ENCODE measurements at places on chromosomes 5 and 9.

- DNase-seq = no peak
These were observed 17.4 kb upstream of the NCS1 start for GRCh38 chr9:130154816-130155215.

GRCh38 chr9:89807682-89808075, 202.9 kb downstream of the GADD45G start:
- no peak for DNase-seq

DNA sequence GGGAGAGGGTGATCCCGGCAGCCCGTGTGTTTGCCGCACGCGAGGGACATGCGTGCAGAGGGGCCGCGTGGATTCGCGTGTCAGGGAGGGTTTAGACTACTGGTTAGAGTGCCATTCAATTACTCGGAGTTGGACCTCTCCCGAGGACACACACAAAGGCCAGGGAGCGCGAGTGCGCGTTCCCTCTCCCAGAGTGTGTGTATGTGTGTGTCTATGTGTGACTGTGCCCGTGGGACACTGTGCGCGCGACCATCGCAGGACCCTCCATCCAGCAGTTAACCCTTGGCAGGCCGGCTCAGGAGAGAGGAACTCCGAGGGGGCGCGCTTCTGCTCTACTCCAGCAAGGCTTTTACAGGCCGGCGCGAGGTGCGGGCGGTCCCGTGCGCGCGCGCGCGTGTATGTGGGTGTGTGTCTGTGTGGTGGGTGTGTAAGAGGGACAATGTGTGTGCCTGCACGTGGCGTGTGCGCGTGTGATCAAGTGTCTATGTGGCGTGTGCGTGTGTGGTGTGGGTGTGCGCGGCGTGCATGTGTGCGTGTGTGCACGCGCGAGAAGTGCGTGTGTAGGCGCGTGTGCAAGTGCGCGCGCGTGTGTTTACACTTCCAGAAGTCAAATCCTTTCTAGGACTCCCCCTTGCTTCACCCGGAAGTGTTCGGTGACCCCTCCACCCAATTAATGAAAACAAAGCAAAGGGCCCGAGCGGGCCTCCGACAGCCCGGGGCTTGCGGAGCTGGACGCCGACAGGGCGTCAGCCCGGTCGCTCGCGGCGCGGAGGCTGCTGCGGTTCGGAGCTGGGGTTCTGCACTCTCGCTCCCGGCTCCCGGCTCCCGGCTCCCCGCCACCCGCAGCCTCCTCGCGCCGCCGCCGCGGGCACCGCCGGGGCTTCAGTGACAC, 75.3 kb upstream of the TBCA start:
- DNase-seq = peak; percentile 38

DNA sequence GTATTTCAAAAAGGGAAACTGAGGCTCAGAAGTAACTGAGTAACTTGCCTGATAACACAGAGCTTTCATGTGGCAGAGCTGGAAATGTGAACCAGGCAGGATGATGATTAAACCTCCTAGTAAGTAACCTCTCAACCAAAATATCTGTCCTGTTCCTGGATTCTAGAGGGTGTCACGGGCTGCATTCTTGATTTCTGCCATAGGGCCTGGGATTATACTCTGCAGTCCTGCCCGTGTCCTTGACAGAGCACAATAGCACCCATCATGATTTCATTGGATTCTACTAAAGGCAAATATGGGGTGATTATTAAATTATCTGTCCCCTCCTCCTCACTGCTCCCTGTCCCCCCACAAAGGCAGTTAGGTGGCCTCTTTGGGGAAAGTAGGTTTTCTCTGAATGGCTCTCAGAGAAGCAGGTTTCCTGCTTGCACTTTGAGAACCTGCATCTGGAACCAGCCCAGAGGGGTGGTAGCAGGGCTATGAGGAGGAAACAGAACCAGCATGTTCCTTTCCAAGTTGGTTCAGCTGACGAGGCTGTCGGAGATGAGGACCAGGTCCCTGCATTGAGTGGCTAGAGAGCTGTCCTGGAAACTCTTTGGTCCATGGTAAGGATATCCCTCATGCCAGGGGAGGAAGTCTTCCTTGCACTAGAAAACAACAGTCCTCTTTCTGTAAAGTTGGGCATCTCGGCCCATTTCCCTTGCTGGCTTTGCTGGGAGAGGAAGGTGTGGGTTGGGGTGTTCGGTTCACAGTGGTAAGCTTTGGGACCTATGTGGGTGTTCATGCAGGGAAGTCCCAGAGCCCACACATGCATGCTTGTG, 36.6 kb downstream of the PPARGC1B start:
- DNase-seq = no peak

GRCh38 chr9:136220017-136220729, 15.2 kb upstream of the LHX3 start:
- DNase-seq = no peak

DNA sequence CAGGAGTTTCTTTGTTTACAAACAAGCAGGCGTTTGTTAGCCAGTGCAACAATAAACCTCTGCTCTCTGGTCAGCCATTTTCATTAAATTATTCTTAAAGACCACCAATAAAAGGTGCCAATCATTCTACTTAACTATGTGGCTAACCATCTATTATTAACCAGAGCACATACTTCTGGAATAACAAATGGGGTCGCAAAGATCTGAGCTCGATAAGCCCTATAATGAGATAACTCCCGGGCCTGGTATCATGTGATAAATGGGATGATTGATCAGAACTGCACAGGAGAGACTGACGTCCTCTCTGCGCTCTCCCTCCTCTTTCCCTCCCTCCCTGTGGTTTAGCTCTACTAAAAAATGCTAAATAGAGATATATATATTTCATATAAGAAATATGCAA, 488.2 kb downstream of the NTRK2 start:
- DNase-seq = no peak

- no peak for DNase-seq
These were observed 253.8 kb upstream of the POU5F2 start for GRCh38 chr5:93995126-93995621.

- DNase-seq = no peak
These were observed 1.3 kb downstream of the LPAR1 start for GRCh38 chr9:111036946-111037345.

DNA sequence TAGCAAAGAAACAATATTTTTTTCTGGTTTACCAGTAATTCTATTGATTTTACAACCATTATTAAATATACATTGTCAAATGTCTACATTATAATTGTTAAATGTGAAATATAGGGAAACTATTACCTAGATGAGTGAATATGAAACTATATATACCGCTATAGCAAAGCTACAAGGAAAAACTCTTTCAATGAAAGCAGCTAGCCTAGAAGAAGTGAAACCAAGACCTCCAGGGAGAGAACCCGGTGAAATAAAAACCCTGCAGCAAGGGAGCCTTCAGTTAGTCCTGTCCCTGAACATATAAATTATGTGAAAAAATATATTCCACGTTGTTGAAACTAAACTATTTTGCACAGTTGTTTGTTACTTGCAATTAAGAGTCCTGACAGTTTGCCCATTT, 913.1 kb downstream of the EFNA5 start:
- no peak for DNase-seq

DNA sequence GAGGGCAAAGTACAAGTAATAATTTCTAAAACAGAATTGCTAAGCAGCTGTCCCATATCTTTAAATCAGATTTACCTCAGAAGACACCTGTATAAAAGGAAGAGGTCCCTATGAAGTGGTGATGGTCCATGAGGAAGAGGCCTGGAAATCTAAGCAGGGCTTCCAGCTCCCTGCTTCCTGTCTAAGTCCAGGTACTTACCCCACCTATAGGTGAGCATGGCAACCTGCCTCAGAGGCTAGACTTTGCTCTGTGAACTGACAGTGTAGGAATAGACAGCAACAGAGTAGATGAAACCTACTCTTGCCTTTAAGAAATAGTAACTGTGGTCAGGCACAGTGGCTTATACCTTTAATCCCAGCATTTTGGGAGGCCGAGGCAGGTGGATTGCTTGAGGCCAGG, 55.8 kb upstream of the ARRDC3 start:
- no peak for DNase-seq
